ENCODE measurements at places on chromosomes 11 and 22. TPM values are rescaled to one million over a fixed set of nuclear protein-coding genes. Genes with fewer than 3 reads are reported as not detected.

The NLRP6 gene
- total RNA-seq = not detected

The MOGAT2 gene
- not detected for total RNA-seq

The LINC01488 gene
- not detected for total RNA-seq

- DNase-seq = no peak
Observed at GRCh38 chr11:123082977-123083376, 21.0 kb upstream of the HSPA8 start.

- no peak for DNase-seq
Observed at GRCh38 chr22:29758068-29758622, 8.7 kb downstream of the ZMAT5 start.

GRCh38 chr11:73091521-73092305 is 50.4 kb downstream of the FCHSD2 start:
- no peak for DNase-seq

- DNase-seq = no peak
Observed at GRCh38 chr11:121534131-121535093, 81.6 kb upstream of the SORL1-AS1 start.

Data from H4 (cell line).